Uterus (tissue), 4 donors: ENCODE measurements at places on chromosomes 11 and 22. TPM values are rescaled to one million over a fixed set of nuclear protein-coding genes. Genes with fewer than 3 reads are reported as not detected.

The IL17RA gene
- 6.8 TPM for total RNA-seq

DNA sequence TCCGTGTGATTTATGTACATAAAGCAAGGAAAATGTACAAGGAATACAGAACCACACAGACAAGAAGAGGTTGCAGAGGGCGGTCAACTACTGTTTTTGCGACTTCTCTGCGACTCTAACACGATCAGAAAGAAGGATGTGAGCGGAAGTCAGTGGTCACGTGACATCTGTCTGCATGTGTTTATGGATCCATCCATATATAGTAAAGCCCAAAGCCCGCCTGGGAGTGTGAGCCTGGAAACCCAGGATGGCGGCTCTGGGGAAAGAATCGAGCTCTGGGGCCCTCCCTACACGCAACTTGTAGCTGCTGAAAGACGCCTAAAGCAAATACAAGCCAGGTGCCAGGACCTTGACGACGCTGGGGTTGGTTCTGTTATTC is 8.8 kb downstream of the OSBPL5 start:
- peak; percentile 58 for DNase-seq

GRCh38 chr22:29043906-29044575 is 17.6 kb downstream of the C22orf31 start:
- no peak for DNase-seq

The NXPE1 gene
- not detected for total RNA-seq
